ENCODE measurements at places on chromosomes 1 and 21.

- no peak for DNase-seq
Observed at GRCh38 chr1:217342105-217342504, 288.8 kb downstream of the GPATCH2 start.

DNA sequence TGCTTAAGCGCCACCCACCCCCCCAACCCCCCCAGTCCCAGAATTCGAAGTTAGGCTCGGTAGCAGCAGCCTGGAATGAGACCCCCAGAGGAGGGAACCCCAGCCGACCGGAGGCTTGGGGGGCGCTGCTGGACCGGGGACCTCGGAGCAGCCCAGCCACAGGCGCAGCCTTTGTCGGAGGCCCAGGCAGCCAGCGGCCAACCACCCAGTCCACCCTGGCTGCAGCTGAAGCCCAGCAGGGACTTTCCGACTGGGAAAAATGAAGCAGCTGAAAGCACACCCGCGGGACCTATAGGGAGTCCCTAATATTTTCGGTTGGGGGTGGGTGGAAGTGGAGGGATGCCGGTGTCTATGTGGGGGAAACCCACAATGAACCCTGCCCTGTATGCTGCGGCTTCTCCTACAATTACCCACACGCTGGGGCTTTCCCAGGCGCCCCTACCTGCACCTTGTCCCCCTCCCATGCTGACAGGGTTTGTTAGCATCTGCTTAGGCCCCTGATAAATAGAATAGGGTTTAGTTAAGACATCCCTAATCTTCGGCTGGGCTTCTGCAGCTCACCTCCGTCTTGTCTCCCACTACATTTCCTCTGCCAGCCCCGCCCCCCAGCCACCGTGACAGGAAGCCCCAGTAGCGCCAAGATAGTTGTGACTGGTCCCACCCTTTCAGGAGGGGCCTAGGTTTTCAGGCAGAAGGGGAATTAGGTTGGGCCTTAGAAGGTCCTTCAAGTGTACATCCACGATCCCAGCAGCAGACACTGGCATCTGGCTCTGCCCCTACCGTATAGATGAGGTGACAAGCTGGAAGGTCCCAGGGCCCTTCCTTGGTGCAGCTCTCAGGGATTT, 838 bp downstream of the CCDC28B start:
- DNase-seq: peak; percentile 77

DNA sequence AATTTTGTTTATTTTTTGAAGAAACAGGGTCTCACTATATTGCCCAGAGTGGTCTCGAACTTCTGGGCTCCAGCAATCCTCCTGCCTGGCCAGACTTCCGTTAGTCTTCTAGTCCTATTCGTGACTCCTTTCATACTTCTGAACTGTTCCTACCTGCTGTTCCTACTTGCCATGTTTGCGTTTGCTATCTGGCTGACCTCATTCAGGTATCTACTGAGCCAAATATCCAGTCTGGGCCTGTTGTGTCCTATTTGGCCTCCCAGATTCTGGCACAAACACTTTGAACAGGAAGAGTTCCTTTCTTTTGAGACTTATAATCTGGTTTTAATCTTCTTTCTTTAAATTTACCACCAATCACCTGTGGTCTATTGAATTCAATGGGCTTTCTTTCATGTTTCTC, 6.9 kb upstream of the NR1I3 start:
- DNase-seq: no peak

- no peak for DNase-seq
Observed at GRCh38 chr1:71618766-71619530, 538.1 kb upstream of the ZRANB2 start.

DNA sequence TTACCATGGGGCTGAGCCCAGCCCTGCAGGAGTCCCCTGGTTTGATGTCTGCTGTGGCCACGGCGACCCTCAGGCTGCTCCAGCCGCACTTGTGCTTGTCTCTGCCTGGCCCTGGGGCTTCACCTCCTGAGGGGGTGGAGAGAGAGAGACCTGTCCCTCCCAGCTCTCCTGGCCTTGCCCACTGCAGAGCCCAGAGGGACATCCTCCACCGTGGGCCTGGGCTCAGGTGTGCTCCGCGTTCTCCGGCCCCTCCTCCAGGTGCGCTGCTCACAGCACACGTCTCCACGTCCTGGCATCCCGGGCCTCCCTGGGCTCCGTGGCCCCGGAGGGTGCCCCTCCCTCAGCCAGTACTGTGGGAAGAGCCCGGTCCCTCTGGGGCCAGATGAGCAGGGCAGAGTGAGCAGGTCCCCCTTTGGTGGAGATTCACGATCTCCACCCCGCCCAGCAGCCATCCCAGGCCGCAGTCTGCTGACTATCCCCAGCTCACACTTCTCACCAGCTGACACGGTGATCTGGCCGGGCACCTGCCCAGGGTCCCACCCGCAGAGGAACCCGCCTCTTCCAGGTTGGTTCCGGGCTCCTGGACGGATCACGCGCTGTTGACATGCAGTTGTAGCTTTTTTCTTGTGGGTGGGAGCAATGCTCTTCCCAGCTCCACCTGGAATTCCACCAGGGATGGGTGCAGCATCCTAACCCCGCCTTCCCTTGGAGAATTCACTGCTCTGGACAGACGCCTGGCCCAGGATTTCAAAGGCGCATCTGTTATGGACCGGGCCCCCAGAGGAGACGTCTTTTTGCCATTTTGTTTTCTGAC, 41.8 kb upstream of the POFUT2 start:
- no peak for DNase-seq

- no peak for DNase-seq
Observed at GRCh38 chr1:115867216-115867615, 26.3 kb upstream of the NHLH2 start.

DNA sequence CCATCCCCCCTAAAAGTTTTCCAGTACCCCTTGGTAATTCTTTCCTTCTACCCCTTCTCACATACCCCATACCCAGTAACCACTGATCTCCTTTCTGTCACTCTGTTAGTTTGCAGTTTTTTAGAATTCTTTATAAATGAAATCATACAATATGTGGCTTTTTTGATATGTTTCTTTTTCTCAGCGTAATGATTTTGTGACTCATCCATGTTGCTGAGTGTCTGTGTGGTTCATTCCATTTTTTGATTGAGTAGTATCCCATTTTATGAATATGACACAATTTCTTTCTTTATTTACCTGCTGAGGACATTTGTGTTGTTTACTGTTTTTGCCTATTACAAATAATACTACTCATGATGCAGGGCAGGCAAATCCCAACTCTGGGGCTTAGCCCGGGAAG, 1605.3 kb downstream of the BRINP3 start:
- no peak for DNase-seq

- no peak for DNase-seq
Observed at GRCh38 chr1:76086597-76086996, 12.1 kb downstream of the ST6GALNAC3 start.

DNA sequence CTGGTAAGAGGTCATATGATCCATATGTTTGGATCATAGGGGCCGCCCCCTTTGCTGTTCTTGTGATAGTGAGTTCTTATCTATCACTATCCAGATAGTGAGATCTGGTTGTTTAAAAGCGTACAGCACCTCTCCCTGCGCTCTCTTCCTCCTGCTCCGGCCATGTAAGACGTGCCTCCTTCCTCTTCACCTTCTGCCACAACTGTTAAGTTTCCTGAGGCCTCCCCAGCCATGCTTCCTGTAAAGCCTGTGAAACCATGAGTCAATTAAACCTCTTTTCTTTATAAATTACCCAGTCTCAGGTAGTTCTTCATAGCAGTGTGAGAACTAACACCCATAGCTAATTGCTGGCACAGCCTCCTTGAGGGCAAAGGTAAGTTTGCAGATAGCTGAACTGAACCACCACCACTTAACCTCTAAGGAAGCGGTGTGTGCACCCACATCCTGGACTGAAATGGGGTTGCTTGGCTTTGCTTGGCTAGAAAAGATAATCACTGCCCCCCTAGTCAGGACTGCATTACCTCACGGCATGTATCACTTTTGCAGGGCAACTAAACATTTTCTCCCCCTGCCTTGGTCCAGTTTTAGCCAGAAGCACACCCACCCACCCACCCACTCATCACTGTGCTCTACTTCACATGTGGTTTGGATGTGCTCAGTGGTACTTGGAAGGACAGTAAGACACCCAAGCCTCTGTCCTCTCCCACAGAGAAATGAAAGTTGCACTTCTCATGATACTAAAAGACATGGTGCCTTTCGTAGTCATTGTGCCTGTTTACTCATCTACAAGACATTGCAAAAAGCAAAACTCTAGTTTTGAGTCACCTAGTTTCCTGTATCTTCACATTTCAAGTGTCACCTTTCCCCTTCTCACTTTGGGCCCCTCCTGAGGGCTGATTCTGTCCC, 23.1 kb upstream of the PTAFR start:
- peak; percentile 73 for DNase-seq

- no peak for DNase-seq
Observed at GRCh38 chr1:223087291-223088255, 55.5 kb downstream of the TLR5 start.

DNA sequence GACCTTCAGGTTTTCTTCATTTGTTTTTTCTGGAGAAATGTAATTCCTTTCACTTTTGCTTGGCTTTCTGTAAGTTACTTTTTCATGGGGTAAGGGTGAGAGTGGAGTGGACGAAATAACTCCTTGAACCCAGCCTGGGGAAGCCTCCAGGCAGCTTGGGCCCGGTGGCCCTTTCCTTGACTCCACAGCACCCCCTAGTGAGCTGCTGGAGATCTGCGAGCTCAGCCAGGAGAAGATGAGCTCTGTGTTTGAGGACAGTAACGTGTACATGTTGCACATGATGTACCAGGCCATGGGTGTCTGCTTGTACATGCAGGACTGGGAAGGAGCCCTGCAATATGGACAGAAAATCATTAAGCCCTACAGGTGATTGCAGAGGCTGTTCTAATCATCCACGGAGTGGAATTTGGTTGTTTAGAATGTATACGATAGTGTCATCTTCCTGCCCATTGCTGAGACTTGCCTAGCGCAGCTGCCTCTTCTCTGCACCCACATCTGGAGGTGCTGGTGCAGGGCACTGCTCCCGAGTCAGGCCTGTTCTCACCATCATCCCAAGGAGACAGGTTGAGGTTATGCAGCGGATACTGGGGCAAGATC, 51.0 kb downstream of the SMYD2 start:
- peak; percentile 58 for DNase-seq
